ENCODE measurements at places on chromosomes 7 and 10. TPM values are rescaled to one million over a fixed set of nuclear protein-coding genes. Genes with fewer than 3 reads are reported as not detected.

HSPB1 gene
- total RNA-seq = 264 TPM

FBXL15 gene
- 24.8 TPM for total RNA-seq

FAM24B gene
- total RNA-seq = 6.6 TPM

CALHM2 gene
- total RNA-seq = 38.9 TPM

CYP3A5 gene
- 15.4 TPM for total RNA-seq

HOGA1 gene
- 2.3 TPM for total RNA-seq

PRF1 gene
- total RNA-seq = 4.3 TPM

SYT15 gene
- total RNA-seq = 3.8 TPM

NOS3 gene
- total RNA-seq = 5.1 TPM
